ENCODE measurements at places on chromosomes 5 and 9.

- no peak for DNase-seq
These were observed 214.7 kb upstream of the NMUR2 start for GRCh38 chr5:152619756-152620155.

- no peak for DNase-seq
These were observed 6.1 kb downstream of the IL4 start for GRCh38 chr5:132679717-132680380.

DNA sequence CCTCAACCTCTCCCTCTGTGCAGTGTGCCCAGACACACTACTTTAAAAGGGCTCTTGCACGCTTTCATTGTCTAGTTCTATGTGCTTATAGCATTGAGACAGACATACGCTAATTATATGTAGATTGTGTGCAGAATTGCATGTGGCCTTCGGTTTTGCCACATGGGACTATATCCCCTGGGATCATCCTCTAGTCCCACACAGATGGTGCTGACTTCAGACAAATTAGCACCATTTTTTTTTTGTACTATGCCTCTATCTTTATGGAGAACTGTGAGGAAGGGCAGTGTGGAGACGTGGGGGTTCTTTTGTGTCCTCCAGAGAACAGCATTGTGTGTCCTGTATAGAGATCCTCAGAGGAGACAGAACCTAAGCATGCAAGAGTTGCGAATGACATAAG, 29.3 kb downstream of the PAPPA start:
- no peak for DNase-seq

DNA sequence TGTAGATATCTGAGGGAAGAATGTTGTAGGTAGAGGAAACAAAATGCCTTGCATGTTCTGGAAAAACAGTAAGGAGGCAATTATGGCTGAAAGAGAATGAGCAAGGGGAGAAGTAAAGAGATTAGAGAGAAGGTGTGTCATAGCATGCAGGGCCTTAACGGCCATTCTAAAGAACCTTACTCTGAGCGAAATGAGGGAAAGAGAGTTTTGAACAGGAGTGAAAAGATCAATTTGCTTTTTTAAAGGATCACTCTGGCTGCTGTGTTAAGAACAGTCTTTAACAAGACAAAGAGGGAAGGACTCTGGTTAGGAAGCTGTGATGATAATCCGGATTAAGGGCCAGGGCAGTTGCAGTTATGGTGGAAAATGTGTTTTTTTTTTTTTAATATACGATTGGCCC, 22.6 kb downstream of the PTBP3 start:
- no peak for DNase-seq

- DNase-seq, result no peak
These were observed 75.0 kb upstream of the NEK6 start for GRCh38 chr9:124182741-124183140.

DNA sequence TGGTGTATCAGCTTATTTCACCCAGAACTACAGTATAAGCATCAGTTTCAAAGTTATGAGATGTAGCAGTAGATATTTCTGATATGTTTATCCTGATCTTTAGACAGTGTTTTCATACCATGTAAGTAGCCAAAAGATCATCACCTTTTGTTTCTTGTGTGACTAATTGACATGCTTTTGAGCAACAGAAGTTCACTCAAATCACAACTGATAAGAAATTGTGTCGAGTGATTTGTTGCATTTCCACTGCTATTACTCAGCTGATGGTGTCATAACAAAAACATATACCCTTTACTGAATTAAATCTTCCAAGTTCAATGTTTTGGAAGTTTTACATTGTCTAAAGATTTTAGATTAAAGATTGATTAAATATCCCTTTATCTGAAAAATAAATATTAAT, 324.5 kb downstream of the TUSC1 start:
- DNase-seq, result no peak

DNA sequence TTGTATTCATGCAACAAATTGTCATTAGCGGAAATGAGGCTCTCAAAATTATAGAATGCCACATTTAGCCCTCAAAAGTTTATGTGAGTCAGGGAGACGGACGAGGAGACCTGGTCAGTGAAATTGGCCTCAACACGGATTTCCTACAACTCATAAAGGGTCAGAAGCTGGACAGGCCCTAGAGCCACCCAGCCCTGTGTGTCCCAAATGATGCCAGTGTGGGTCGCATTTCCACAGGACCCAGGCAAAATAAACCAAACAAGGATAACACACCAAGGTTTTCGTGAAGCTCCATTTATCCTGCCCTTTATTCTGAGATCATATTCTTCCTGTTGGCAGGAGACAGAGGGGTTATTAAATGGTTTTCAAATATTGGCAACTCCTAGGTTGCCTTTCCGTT, 72.0 kb upstream of the COL5A1 start:
- no peak for DNase-seq

DNA sequence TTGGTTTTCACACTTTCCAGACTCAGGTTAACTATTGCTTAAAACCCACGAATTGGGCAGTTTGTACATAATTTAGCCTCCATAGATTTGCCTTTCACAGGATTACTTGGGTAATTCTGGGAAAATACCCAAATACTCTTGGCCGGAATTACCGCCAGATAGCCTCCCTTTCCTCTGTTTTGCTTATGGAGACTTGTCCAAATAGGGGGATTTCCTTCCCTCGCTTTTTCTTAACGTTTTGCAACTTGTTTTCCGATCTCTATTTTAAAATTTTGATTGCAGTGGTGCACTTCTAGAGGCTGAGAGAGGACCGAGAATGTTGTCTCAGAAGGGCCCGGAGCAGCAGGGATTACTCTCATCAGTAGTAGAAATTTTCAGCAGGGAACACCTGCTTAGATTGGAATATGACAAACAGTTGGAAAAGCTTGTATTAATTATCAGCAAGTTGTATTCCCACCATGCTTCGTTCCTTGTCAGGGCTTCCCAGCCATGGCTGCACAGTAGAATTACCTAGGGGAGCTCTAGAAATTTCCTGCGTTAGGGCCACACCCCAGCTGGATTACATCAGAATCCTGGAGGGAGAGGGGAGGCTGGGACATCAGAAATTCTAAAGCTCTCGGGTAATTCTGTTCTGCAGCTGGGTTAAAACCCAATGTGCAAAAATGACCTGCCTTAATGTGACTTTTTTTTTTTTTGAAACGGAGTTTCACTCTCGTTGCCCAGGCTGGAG, 329.1 kb downstream of the SH3GL2 start:
- DNase-seq, result no peak

GRCh38 chr9:135565141-135565628, 3.6 kb downstream of the PAEP start:
- DNase-seq, result no peak

GRCh38 chr5:16383544-16384052, 82.0 kb downstream of the ZNF622 start:
- DNase-seq, result no peak

DNA sequence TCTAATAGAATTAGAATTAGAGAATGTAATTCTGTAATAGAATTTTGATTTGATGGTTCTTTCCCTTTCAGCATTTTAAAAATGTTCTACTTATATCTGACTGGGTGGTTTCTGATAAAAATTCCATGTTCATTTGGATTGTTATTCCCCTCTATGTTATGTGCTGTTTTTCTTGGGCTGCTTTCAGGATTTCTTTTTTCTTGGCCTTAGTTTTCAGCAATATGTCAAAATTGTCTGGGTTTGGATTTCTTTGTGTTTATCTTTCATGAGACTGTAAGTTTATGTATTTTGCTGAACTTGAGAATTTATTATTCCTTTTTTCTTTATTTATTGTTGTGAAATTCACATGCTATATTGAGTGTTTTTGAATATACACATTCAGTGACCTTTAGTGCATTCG, 189.1 kb downstream of the RANBP17 start:
- no peak for DNase-seq

DNA sequence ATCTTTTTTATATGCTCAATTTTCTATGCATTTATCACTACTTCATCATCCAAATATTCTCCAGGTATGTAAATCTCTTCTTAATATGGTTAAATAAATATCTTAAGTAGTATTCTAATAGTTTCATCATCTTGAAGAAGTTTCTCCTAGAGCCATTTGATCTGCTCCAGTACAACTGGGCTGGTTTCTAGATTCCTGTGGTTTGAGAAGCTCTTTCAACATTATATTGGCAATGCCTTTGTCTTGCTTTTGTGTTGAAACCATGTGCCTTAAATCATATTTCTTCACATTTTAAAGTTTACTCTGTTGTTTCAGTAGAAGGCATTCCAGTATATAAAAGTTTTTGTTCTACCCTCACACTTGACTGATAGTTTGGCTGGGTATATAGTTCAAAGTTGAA, 27.6 kb downstream of the MBLAC2 start:
- no peak for DNase-seq

GRCh38 chr9:92525306-92525705, 10.5 kb downstream of the ECM2 start:
- DNase-seq, result no peak

DNA sequence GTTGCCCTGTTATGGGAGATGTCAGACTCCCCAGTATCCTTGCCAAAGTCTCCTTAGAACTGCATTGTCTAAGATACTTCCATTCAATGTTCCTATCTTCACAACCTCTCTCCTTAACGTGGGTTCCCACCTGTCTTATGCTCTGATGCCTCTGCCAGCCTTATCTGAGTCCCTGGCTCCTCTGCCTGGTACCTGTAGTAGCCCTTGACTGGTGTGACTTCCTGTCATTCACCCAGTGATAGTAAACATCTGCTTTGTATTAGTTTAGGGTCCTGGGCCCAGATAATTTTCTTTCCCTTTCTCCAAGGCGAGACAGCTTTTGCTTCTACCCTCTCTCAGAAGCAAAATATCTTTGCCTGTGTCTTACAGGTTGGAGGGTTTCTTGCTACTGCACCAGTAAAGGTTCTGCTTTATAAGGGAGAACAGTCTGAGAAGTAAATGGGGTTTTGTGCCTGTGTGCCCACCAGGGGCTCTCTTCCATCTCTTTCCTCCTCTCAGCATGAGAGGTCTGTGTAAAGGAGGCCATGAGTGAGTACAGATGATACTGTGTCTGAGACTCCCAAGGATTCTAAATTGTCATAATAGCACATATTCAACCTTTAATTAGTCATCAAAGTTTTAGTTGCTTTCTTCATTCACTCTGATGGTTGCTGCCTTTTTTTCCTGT, 220.8 kb downstream of the PRR16 start:
- DNase-seq, result no peak

GRCh38 chr9:134916161-134916665, 1.5 kb downstream of the FCN1 start:
- no peak for DNase-seq

- DNase-seq, result no peak
These were observed 96.3 kb upstream of the VCAN start for GRCh38 chr5:83375049-83375745.

DNA sequence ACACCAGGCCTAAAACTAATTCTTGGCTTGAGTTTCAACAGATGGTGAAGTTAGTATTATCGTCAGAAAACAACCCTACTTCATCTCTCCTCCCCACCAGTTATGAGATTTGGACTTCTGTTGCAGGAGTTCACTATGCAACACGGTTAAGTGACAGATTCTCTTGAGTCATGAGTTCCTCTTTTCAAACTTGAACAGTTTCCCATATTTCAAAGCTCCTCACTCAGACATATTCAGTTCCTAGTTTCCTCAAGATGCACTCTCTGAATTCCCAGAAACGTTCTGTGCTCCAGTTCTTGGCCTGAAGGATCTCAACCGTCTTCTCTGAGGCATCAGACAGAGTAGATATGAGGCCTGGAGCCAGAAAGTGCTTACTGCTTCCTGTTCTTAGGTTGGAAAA, 7.3 kb upstream of the PTGER4 start:
- no peak for DNase-seq

- DNase-seq, result no peak
These were observed 29.3 kb downstream of the GRAMD2B start for GRCh38 chr5:126452477-126452876.

DNA sequence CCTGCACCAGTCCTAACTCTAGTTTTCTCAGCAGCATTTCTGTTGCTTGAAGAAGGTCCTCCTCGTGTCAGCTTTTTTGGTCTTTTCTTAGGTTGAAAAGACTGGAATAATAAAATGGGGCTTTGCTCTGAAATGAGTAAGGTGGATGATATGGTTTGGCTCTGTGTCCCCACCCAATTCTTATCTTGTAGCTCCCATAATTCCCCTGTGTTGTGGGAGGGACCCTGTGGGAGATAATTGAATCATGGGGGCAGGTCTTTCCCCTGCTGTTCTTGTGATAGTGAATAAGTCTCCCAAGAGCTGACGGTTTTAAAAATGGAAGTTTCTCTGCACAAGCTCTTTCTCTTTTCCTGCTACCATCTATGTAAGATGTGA, 53.6 kb downstream of the LIX1 start:
- no peak for DNase-seq

GRCh38 chr9:26537211-26537610, 355.4 kb downstream of the CAAP1 start:
- DNase-seq, result no peak

DNA sequence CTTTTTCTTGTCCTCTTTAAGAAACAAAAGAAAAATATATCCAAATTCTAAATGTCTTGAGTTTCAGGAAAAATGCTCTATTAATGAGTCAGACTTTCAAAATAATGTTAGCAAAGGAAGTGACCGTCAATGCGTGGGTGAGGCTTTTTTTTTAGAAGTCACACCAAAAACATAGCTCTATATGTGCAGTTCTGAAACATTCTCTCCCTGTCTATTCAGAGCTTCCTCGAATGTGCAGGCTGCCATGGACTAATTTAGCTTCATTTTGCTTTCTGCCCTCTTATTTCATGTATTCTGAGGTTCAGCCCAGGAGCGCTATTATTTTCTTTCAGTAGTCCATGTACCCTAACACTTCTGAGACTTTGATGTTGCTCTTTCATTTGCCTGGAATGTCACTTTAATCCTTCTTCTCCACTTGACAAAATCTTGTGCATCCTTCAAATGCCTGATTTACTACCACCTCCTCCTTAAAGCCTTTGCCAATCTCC, 72.5 kb upstream of the RASA1 start:
- DNase-seq, result no peak

DNA sequence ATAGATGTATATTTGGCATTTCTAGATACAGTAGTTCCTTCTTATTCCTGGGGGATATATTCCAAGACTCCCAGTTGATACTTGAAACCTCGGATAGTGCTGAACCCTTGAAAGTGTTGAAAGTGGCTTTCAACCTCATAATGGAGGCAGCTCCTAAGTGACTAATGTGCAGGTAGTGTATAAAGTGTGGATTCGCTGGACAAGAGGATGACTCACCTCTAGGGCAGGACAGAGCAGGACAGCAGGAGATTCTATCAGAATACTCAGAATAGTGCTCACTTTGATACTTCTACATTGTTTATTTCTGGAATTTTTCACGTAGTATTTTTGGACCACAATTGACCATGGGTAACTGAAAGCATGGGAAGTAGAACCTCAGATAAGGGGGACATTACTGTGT, 1138.9 kb upstream of the WWC1 start:
- no peak for DNase-seq

DNA sequence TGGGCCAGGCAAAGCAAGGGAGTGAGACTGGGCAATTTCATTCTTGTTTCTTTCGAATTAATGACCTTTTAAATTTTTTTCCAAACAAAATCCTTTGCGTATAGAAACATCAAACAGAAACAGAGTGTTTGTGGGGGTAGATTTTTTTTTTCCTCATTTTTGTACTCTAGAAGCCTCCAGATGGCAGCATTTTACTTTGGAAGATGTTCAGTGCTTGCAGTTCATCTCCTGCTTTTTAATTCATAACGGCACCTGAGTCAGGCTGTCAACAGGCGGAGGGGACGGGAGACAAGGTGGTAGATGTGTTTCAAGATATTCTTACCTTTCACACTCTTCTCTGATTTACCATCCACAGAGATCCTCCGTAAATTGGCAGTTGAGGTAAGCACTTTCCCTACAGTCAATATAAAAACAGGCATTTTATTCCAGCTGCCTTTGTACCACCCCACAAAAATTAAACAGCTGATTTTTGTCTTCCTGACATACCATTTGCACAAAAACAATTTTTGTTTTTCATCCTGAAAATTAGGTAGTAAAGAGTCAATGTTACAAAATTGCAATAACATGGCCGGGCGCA, 99.5 kb upstream of the FBXL17 start:
- no peak for DNase-seq

- DNase-seq, result no peak
These were observed 53.3 kb downstream of the EPB41L4B start for GRCh38 chr9:109267555-109267954.

Measured in activated CD4-positive, alpha-beta T cell treated with anti-CD3 and anti-CD28 coated beads for 24 hours (primary cell).